ENCODE measurements at places on chromosomes 16 and 17.

GRCh38 chr16:80014241-80014939 lies 413.9 kb upstream of the MAF start:
- DNase-seq = peak; percentile 15

DNA sequence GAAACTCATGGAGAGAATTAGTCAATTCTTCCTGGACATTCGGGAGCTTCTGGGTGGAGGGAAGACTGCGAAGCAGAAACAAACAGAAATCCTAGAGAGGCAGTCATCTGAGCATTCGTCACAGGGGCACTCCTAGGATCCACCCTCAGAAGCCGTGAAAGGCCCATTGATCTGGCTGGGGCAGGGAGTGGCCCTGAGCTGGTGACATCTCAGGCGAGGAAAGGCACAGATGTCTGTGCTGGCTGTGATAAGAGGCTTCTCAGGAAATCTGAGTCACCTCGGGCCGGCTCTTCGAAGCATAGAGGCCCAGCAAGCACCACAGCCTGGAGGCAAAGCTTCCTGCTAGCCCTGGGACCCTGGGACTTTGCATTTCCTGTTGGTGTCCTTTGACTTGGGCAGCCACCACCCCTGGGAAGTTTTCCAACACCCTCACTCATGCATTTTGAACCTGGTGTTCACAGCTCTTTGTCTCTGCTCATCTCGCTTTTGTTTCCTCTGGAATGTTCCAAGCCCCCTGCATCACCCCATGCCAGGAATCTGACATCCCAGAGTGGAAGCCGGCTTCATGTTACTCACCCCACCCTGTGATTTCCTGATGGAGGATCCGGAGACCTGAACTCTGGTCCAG lies 23.3 kb upstream of the CDRT4 start:
- DNase-seq = peak; percentile 9

DNA sequence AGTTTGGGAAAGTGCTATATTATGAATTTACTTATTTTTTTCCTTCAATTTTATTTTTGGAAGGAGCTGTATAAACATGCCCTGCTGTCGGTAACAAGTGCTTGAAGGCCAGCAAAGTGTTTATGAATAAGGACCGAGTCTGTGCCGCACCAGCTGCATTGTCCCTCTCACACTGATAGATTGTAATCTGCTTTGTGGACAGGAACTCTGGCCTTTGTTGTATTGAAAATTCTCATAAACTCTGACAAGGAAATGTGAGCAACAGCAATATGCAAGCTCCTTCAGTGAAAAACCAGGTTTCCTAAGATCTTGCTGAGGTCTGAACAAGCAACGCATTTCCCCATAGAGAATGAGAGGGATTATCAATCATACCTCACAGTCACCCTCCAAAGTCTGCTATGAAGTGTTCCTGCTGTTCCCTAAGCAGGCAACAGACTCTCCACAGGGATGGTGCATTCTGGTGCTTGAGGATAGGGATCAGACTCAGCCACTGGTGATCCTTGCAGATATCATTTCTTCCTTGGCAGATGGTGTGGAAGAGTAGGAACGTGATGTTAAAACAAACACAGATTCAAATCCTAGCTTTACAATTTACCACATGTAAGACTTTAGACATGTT lies 109.6 kb downstream of the KCNJ2 start:
- DNase-seq = no peak

DNA sequence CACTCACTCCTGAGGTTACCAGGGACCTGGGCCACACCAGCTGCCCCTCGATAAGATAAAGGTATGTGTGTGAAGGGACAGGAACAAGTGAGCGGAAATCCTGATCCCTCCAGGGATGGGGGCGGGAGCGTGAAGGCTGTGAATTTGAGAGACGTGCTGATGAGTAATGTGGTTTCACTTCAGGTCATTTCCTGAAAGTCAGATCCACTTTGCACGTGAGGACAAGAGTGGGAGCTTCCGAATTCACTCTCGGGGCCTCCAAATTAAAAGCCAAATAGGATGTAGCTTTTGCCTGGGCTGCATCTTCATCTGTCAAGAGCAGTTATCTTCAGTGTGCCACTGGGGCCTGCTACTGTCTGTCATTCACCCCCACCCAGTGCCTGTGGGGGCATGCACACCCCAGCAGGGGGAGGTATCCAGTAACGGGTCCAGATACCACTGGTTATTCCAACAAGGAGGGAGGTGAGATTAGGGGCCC lies 87.4 kb upstream of the LHX1 start:
- DNase-seq = peak; percentile 9

DNA sequence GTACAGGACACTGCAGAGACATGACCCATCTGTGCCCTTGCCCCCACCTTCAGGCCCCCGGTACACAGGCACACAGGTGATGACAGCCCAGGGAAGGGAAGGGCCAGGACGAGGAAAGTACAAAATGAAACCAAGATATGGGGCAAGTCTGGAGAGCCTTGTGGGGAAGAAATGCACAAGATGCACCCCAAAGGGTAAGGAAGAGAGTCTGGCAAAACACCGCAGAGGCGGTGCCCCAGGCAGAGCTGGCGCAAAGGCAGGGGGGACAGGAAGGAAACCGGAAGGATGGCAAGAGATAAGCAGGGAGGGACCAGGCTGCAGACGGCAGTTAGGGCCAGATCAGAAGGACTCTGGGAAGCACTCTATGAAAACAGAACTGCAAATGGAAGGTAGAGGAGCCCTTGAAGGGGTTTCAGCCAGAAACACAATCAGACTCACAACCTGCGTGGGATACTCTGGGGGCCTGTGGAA lies 81.4 kb downstream of the SLC39A11 start:
- no peak for DNase-seq

- DNase-seq = no peak
Measured at GRCh38 chr17:14559264-14560119, 258.6 kb downstream of the HS3ST3B1 start.

DNA sequence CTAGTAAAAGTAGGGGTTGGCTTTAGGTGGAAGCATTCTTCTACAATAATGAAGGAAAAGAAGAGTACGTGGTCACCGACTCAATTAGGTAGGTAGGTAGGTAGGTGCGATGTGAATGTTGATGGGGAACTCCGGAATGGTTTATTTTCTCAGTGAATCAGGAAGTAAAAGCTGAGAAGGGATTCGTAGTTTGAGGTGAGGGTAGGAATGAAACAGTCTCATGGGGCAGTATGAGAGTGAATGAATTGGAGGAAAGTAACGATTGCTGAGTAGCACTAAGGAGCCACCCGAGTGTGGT lies 13.9 kb downstream of the PER1 start:
- no peak for DNase-seq

DNA sequence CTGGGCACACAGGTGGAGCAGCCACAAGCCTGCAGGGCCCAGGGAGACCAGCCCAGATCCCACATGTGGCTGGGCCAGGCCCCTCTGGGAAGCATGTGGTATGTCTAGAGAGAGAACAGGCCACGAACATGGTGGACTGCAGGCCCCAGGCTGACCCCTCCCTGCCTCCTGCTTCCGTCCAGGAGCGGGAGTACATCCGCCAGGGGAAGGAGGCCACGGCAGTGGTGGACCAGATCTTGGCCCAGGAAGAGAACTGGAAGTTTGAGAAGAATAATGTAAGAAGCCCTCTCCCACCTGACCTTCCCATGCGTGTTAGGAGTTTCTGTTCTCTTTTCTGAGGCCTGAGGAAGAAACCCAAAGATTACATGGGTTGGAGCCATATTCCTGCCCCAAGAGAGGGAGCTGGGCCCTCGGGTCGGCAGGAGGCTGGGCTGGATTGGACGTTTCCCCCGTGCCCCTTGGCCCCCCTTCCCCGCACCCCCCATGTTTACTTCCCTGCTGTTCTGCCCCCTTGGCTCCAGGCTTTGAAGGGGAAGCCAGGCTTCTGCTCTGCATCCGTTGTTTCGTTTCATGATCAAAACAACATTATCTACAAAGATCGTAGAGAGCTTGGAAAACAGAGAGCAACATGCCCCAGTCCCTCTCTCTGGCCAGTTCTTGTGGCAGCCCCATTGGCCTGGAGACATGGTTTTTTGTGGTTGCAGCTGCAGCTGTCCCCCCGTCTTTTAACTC lies 5.7 kb upstream of the TCAP start:
- no peak for DNase-seq

DNA sequence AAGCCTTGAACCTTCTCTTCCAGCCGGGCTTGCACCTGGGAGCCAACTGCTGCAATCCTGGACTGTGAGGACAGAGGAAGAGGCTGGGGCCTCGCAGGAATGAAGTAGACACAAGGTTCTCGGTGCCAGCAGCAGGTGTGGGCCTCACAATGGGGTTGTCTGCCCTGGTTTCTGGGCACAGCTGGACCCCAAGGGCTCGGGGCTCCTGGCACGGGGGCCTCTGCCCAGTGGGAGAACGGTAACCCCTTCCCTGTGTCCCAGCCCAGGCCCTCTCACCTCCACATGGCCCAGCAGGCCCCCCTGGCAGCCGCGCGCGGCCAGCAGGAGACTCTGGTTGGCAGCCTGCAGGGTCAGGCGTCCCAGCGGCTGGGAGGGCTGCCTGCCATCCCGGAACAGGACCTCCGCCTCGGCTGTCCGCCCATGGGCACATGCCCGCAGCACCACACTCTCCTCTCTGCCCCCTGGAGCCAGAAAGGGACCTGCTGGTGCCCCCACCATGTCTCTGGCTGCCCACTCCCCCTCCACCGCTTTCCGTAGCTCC lies 46.9 kb downstream of the RMI2 start:
- no peak for DNase-seq

DNA sequence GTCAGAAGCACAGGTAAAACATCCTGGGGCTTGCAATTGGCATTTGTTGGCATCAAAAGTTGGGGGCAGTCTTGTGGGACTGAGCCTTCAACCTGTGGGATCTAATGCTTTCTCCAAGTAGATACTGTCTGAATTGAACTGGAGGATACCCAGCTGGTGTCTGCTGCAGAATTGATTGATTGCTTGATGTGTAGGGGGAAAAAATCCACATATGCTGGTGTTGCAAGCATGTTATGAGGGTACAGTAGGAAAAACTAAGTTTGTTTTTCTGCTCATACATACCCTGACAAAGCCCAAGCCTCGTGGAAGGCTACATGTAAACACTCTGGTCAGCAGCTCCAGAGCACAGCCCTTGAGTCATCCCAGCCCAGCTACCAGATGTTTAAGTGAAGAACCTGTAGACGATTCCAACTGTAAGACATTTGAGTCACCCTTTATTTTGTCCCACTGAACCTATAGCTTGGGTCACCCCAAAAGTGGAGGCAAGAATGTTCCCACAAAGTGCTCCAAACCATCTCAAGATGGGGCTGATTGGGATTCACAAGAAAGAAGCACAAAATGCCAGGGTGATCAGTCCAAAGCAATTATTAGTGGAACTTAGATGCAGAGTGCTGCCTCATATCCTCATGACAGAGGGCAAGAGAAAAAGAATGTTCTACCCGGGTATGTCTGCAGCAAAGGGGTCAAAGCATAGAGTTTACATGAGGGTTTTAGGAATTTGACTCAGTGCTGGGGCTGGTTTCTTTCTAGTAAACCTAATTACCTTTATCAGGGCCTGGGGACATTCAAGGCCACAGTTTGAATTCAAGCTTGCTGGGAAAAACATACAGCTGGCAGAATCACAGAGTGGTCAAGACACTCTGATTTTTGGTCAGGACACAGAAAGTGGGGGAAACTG lies 9.6 kb upstream of the APPBP2 start:
- no peak for DNase-seq

- no peak for DNase-seq
Measured at GRCh38 chr17:46722662-46723285, 95.7 kb downstream of the WNT3 start.

GRCh38 chr16:14579266-14579665 lies 50.8 kb downstream of the PARN start:
- DNase-seq = no peak

- DNase-seq = no peak
Measured at GRCh38 chr16:47284999-47285398, 141.3 kb upstream of the NETO2 start.

GRCh38 chr16:19033761-19034160 lies 33.7 kb upstream of the COQ7 start:
- DNase-seq = no peak

- no peak for DNase-seq
Measured at GRCh38 chr16:70395345-70395901, 43.5 kb downstream of the ST3GAL2 start.

DNA sequence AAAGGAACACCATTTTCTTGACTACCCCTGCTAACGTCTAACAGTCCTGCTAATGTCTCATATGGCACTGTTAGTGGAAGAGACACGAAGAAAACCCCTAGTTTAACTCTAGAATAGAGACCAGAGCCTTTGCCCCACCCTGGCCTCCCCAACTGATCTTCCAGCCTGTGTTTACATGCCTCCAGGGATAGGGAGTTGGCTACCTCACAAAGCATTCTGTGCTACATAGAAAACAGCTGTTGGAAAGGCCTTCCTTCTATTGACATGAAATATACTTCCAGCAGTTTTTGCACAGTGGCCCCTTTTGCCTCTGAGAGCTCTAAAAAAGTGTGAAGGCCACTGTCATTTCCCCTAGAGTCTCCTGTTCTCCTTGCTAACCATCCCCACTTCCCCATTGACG lies 73.1 kb downstream of the ASIC2 start:
- no peak for DNase-seq

GRCh38 chr17:78883089-78883532 lies 19.9 kb downstream of the CEP295NL start:
- DNase-seq = no peak

DNA sequence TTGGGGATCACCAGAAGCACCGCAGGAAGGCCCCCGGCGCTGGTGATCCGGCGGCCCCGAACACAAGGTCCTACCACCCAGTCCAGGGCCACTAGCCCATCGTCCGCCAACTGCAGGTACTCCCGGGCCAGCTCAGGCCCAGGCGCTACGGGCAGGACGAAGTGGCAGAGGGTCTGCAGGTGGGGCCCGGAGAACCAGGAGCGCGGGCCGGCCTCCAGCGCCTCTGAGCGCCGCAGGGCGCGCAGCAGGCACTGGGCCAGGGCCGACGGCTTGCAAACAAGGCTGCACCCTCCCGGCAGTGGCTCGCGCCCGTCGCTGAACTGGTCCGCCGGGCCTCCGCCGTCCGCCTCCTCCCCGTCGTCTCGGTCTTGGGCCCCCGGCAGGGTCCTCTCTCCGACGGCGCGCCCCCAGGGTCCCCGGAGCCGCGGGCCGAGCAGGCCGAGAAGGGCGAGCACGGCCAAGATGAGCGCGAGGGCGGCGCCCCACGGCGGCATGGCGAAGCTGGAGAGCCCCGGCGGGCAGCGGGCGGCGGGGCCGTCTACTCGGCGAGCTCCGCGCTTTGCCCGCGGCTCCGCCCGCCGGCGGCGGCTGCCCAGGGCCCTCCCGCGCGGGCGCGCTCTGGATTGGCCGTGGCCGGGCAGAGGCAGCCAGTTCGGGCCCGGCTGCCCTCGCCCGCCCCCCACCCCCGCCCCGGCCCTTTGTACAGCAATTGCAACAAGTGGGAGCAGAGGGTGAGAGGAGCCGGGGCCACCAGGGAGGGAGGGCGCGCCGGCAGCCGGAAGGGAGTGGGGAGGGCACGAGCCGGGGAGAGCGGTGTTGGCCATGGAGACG lies at the start of gene ABHD15:
Gene ABHD15 (minus strand): TSS at position 565 of the 831 bp plus-strand sequence. CDS start 71 bp downstream, at position 494.
- no peak for DNase-seq

DNA sequence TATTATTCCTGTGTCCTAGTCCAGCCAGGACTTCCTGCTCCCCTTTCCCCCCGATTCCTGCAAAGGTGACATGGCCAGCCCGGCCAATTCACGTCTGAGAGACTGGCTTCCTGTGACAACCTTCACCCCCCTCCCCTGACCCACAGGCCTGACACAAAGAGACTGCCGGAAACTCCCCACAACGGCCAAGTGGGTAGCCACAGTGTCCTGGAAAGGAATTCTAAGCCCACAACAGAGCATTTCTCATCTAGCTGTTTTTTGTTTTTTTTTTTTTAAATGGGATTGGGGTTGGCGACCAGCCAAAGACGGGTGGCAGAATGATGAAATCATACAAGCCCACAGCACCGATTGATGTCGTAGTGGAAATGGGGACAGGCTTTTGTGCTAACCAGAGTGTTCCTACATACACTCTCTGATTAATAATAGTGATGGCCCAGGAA lies 2.8 kb upstream of the XAF1 start:
- peak; percentile 91 for DNase-seq

- peak; percentile 53 for DNase-seq
Measured at GRCh38 chr17:12985431-12986293, 32.2 kb downstream of the ELAC2 start.
